ENCODE measurements at places on chromosomes 3 and 15.

GRCh38 chr15:77347197-77347596 is 72.7 kb downstream of the PEAK1 start:
- no peak for DNase-seq

DNA sequence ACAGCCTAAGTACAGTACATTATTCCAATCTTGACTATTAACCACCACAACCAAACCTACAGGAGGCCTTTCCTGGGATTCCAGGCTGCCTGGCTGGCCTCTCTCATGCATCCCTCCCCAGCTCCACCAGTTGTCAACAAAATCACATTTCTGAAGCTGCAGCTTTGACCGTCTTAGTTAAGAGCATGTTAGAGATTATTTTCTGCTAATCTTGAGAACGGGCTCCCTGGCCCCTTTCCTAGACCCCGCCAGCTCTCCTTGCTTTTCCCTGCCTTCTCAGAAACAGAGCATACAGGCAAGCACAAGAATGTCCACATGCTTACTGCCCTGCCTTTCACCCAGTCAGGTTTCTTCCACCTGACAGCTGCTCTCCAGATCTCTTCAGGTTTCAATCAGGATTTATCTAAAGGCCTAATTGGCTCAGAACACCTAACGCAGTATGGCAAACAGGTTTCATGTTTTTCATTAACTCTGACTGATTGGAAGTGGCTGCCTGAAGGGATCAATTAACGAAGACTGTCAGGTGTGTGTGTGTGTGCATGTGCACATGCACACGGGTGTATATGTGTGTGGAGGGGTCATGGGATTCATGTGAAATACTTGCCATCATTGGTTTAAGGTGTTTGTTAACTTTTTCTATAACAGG is 12.3 kb downstream of the KY start:
- no peak for DNase-seq

DNA sequence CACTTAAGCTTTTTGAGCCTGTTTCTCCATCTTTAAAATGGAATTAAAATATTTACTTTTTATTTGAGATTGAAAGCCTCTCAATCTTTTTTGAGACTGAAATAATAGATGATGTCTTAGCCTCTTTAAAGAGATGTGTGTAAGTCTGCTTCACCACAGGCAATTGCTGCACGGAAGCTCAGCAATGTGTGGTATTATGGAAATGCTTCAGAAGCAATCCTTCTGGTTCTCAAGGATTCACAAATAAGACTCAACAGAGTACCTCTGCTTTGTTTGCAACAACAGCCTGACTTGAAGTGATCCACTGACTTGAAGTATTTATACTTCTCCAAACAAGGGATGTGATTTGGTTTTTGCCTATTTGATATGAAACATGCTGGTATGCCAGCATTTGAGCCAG is 332.0 kb upstream of the RASGRP1 start:
- no peak for DNase-seq

DNA sequence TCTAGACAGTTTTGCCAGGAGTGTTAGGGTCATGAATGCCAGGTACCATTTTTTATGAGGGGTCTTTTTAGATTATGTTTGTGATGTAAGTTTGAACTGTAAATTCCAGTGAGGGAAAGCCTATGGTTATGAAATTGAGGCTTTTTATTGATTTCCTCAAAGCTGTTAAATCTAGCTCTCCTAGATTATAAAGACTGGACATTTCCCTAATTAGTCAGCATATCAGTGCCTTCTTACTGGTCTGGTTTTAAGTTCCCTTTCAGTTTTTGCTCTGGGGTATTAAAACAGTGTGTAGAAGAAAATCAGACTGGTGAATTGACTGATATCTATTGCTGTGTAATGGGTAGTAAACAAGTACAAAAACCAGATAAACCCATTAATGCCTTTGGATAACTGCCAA is 39.2 kb downstream of the LRRC49 start:
- DNase-seq = no peak

GRCh38 chr15:94532226-94532625 is 300.9 kb downstream of the MCTP2 start:
- no peak for DNase-seq

- no peak for DNase-seq
Measured at GRCh38 chr3:31197941-31198340, 303.5 kb upstream of the GADL1 start.

DNA sequence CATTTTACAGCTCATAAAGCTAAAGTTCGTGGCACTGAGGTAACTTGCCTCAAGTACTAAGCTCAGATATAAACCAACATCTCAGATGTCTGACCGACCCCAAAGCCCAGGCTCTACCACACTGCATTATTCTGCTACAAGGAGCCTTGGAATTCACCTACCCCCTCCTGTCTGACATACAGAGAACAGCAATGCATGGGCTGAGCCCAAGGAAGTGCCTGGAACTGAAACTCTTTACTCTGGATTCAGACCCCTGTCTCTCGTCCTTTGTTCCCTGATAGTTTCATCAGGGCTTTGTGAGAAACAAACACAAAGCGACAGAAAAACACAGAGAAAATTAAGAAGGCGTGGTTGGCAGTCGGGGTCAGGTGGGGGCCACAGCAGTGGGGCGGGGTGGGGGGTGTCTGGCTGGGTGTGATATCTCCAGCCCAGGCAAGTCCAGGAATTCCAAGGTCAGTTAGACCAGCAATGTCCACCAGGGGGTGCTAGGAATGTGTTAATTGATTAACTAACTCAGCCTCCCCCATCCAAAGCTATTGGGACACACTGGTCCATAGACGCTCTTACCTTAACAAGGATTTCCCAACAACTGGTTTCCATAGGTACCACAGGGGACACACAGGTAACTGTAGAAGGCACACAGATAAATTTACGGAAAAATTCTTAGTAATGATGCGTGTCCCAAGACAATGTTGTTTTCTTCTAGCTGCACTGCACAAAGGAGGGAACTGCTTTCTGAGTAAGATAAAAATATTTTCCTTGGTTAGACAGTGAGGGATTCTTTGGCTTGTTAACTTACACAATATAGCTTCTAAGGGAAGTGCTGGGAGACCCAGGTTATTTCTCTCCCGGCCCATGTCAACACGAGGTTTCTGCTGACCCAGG is 18.8 kb upstream of the SSUH2 start:
- DNase-seq = peak; percentile 42

- DNase-seq = no peak
Measured at GRCh38 chr15:80473286-80474223, 69.4 kb downstream of the ARNT2 start.

All from stimulated activated CD4-positive, alpha-beta T cell treated with anti-CD3 and anti-CD28 coated beads, Interleukin-2, amount 100 ng/mL, for 48 hours (primary cell).